ENCODE measurements at places on chromosomes 1 and 21.

- peaks cover 4% of the 10 kb centered on the region for H3K27me3 ChIP-seq
- DNase-seq, result no peak
- no peak overlapping the region for H3K4me3 ChIP-seq
- H3K36me3 ChIP-seq, result no peaks in the 10 kb centered on the region
These were observed 8.8 kb downstream of the SLC19A1 start for GRCh38 chr21:45533361-45533845.

- no peak overlapping the region for H3K27ac ChIP-seq
- H3K4me3 ChIP-seq, result no peak overlapping the region
- no peak for DNase-seq
- H3K4me1 ChIP-seq, result no peaks in the 10 kb centered on the region
- peaks cover 1% of the 10 kb centered on the region for H3K27me3 ChIP-seq
- no peaks in the 10 kb centered on the region for H3K36me3 ChIP-seq
These were observed 365.0 kb downstream of the LTN1 start for GRCh38 chr21:28627691-28628090.

GRCh38 chr1:44212355-44213221, 683 bp upstream of the DMAP1 start:
- H3K27me3 ChIP-seq, result peaks cover 10% of the 10 kb centered on the region
- DNase-seq, result no peak
- no peaks in the 10 kb centered on the region for H3K36me3 ChIP-seq
- peak overlapping the region; percentile 73 for H3K27ac ChIP-seq

DNA sequence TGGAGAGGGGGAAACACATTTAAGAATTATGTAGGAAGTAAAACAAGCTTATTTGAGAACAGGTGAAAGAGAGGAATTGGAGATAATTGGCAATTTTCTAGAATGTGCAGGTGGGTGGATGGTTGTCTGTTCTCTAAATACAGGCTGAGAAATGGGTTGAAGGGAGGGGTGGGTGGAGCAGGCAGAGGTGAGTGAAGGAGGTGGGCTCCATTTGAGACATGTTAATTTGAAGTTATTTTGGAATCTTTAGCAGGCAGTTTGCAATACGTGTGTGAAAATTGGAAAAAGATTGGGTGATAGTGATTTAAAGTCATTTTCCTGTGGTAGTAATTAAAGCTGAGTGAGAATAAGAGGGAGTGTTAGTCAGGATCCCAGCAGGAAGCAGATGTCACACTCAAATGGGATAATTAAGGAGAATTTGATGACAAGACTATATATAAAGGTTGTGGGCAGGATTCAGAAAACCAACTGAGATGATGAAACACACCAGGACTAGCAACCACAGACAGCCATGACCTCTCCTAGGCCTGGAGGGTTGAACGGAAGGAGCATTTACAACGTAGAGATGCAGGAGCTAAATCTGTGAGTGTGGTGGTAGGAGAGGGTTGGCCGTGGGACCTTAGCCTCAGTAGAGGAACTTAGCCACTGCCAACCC, 40.6 kb downstream of the CHRM3 start:
- H3K27me3 ChIP-seq, result no peaks in the 10 kb centered on the region
- H3K36me3 ChIP-seq, result no peaks in the 10 kb centered on the region
- H3K27ac ChIP-seq, result no peak overlapping the region
- no peak overlapping the region for H3K4me3 ChIP-seq
- no peaks in the 10 kb centered on the region for H3K4me1 ChIP-seq

DNA sequence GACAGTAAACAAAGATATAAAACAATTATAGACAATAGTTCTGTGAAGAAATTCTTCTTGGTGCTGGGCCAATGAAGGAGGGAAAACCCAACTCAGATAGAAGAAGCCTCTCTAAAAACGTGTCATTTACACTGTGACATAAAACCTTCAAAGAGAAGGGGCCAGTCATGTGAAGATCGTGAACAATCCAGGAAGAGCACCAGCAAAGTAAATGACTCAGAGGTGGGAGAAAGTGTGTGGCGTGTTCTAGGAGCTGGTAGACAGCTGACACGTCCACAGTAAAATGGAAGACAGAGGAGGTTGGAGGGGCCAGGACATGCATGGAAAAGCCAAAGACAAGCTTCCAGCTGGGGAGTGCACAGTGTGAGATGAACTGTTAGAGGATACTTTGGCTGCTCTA, 143.6 kb downstream of the VAV3 start:
- H3K4me1 ChIP-seq, result peaks cover 16% of the 10 kb centered on the region
- no peak overlapping the region for H3K27ac ChIP-seq

DNA sequence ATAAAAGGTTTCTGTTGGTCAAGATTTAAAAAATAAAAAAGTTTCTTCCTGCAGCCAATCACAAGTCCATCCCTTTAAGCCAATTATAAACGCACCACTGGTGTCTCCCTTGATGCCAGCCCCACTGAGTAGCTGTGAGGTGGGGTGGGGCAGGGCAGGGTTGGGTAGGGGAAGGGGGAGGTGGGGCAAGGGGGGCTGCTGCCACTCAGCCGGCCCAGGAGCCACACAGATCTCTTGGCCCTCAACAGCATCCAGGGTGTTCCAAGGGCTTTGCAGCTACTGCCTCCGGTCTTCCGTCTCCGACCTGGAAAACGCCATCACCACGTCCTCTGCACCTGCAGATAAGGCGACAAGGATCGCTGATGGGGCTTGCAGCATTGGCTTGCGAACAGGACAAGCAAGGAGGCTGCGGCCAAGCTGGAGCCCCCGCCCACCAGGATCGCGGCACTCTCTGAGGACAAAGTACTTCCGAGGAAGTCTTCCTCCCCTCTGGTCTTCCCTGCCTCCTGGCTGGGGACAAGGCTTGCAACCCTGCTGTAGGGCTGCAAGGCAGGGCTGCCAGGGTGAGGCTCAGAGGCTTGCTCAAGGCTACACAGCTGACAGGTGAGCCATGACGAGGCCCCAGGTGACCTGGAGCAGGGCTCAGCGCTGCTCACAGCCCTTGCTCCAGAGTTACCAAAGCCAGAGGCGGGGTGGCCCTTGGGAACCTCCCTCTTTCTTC, 26.8 kb upstream of the CLSTN1 start:
- H3K27ac ChIP-seq, result peak overlapping the region; percentile 34
- H3K27me3 ChIP-seq, result peaks cover 7% of the 10 kb centered on the region
- no peak for DNase-seq
- H3K36me3 ChIP-seq, result peaks cover 5% of the 10 kb centered on the region
- no peak overlapping the region for H3K4me3 ChIP-seq
- H3K4me1 ChIP-seq, result peaks cover 18% of the 10 kb centered on the region

- no peaks in the 10 kb centered on the region for H3K4me1 ChIP-seq
- DNase-seq, result no peak
- no peak overlapping the region for H3K27ac ChIP-seq
- no peak overlapping the region for H3K4me3 ChIP-seq
These were observed 20.5 kb upstream of the PTGS2 start for GRCh38 chr1:186700722-186701121.

DNA sequence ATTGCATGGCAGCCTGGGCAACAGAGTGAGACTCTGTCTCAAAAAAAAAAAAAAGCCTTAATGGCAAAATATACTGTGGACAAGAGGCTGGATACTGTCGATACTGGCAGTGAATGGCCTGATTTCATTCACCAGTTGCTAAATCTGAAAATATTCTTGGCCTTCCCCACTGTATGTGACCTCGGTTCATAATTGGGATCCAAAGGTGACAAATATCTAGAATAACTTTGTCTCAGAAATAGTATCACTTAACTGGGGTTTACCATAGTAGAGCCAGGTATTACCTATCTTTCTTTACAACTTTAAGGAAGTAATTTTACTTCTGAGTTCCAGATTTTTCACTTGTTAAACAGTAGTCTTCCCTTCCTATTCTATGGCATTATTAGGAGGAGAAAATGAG, 8.4 kb downstream of the MTF2 start:
- no peak for DNase-seq
- no peak overlapping the region for H3K4me3 ChIP-seq
- H3K27ac ChIP-seq, result no peak overlapping the region
- peaks cover 5% of the 10 kb centered on the region for H3K4me1 ChIP-seq

GRCh38 chr1:115828101-115829022, 12.6 kb downstream of the NHLH2 start:
- H3K27me3 ChIP-seq, result peaks cover 23% of the 10 kb centered on the region
- peak overlapping the region; percentile 98 for H3K4me3 ChIP-seq
- peak overlapping the region; percentile 100 for H3K27ac ChIP-seq
- DNase-seq, result peak; percentile 98
- H3K36me3 ChIP-seq, result peaks cover 13% of the 10 kb centered on the region

- no peaks in the 10 kb centered on the region for H3K4me1 ChIP-seq
- no peaks in the 10 kb centered on the region for H3K27me3 ChIP-seq
- H3K27ac ChIP-seq, result no peak overlapping the region
- H3K4me3 ChIP-seq, result no peak overlapping the region
- DNase-seq, result no peak
- no peaks in the 10 kb centered on the region for H3K36me3 ChIP-seq
These were observed 28.9 kb upstream of the DEPDC1 start for GRCh38 chr1:68525781-68526180.

DNA sequence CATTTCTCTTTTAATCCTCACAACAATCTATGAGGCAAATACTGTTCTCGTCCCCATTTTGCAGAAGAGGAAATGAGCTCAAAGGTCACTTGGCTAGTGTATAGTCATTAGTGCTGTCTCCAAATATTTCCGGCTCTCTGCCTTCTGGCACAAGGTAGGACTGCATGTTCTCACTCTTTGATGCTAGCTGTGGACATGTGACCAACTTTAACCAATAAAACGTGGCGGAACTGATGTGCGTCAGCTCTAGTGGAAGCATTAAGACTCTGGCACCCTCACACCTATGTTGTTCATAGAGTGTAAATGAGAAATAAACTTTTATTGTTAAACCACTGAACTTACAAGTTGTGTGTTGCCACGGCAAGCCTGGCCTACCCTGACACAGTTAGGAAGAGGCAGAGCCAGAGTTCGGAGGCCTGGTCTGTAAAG, 5.0 kb upstream of the KIF21B start:
- no peak overlapping the region for H3K27ac ChIP-seq
- H3K36me3 ChIP-seq, result no peaks in the 10 kb centered on the region
- peaks cover 5% of the 10 kb centered on the region for H3K4me1 ChIP-seq
- no peak overlapping the region for H3K4me3 ChIP-seq
- peaks cover 4% of the 10 kb centered on the region for H3K27me3 ChIP-seq

GRCh38 chr1:175947771-175948170, 204.4 kb upstream of the TNR start:
- DNase-seq, result no peak
- no peaks in the 10 kb centered on the region for H3K27me3 ChIP-seq
- H3K27ac ChIP-seq, result no peak overlapping the region
- H3K4me3 ChIP-seq, result no peak overlapping the region

- H3K4me3 ChIP-seq, result no peak overlapping the region
- no peak overlapping the region for H3K27ac ChIP-seq
- DNase-seq, result no peak
- H3K36me3 ChIP-seq, result no peaks in the 10 kb centered on the region
- H3K27me3 ChIP-seq, result no peaks in the 10 kb centered on the region
- no peaks in the 10 kb centered on the region for H3K4me1 ChIP-seq
These were observed 54.9 kb downstream of the NVL start for GRCh38 chr1:224274970-224275626.

GRCh38 chr1:114428083-114428754, 82.8 kb downstream of the TRIM33 start:
- H3K4me3 ChIP-seq, result no peak overlapping the region
- H3K27me3 ChIP-seq, result peaks cover 1% of the 10 kb centered on the region
- no peaks in the 10 kb centered on the region for H3K4me1 ChIP-seq

GRCh38 chr1:244010703-244011123, 40.4 kb upstream of the ZBTB18 start:
- no peak overlapping the region for H3K27ac ChIP-seq
- DNase-seq, result no peak
- no peaks in the 10 kb centered on the region for H3K27me3 ChIP-seq
- no peak overlapping the region for H3K4me3 ChIP-seq
- H3K4me1 ChIP-seq, result no peaks in the 10 kb centered on the region

DNA sequence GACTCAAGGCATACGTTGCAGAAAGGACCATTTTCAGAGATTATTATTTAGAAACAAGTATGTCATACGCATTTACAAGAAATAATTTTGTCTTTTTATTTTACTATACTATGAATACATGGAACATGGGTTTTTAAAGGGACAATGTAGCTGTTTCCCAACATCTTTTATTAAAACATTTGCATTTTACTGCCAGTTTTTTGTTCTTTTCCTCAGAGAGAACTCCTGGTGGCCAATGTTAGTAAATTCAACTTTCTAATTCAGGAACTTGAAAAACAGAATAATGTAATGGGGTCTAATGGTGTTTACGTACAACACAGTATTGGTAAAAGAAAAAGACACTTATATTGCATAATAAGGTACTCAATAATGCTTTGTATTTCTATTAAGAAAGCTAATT, 14.9 kb downstream of the PRDM2 start:
- H3K36me3 ChIP-seq, result no peaks in the 10 kb centered on the region
- no peak for DNase-seq
- H3K4me3 ChIP-seq, result no peak overlapping the region
- no peaks in the 10 kb centered on the region for H3K4me1 ChIP-seq
- H3K27ac ChIP-seq, result no peak overlapping the region

DNA sequence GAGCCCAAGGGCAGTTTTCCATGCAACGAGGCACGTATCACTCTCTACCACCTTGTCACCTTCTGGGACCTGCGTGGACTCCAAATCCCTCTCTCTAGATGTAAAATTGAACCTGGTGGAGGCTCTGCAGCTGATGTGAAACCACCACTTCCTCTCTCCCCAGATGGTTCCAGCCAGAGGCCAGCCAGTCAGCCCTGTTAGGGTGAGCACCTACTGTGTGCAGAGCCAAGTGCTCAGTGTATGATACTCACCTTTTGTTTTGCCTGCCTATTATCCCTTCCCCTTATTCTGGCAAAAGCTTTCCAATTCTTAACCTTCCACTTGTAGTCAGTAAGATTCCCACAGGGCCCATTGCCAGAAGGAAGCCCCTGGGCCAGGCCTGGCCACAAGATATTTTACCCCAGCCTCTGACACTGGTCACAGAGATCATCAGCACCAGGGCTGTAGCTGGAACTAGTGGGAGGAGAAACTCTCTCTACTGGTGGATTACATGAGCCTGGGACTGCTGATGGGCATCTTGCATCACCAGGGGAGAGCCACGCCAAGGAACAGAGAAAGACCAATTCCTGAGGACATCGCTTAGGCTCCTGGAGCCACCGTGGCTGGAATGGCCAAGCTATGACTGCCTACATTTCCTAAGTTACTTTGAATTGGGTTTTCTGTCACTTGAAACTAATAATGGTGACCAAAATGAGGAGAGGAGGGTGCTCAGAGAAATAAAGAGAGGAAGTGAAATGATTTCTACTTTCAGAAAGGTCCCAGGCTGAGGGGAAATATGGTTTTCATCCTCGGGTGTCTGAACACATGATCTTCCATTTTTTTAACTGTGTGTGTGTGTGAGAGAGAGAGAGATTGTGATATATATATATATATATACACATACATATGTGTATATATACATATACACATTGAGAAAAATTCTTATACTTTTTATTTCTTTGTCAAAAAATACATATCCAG, 26.6 kb upstream of the RD3 start:
- H3K4me3 ChIP-seq, result no peak overlapping the region
- DNase-seq, result no peak
- peaks cover 3% of the 10 kb centered on the region for H3K27me3 ChIP-seq
- H3K36me3 ChIP-seq, result no peaks in the 10 kb centered on the region
- H3K4me1 ChIP-seq, result no peaks in the 10 kb centered on the region

GRCh38 chr21:33731447-33731846, 89.1 kb downstream of the ITSN1 start:
- no peaks in the 10 kb centered on the region for H3K4me1 ChIP-seq
- DNase-seq, result no peak
- no peaks in the 10 kb centered on the region for H3K36me3 ChIP-seq

GRCh38 chr1:172833954-172834353, 175.1 kb downstream of the FASLG start:
- H3K27ac ChIP-seq, result no peak overlapping the region
- no peak overlapping the region for H3K4me3 ChIP-seq
- H3K4me1 ChIP-seq, result no peaks in the 10 kb centered on the region
- H3K36me3 ChIP-seq, result no peaks in the 10 kb centered on the region
- H3K27me3 ChIP-seq, result no peaks in the 10 kb centered on the region
